Psoas muscle (tissue), 8 donors: ENCODE measurements at places on chromosomes 1 and 21.

GRCh38 chr1:94852788-94853187 lies 32.6 kb downstream of the SLC44A3 start:
- no peak for DNase-seq

DNA sequence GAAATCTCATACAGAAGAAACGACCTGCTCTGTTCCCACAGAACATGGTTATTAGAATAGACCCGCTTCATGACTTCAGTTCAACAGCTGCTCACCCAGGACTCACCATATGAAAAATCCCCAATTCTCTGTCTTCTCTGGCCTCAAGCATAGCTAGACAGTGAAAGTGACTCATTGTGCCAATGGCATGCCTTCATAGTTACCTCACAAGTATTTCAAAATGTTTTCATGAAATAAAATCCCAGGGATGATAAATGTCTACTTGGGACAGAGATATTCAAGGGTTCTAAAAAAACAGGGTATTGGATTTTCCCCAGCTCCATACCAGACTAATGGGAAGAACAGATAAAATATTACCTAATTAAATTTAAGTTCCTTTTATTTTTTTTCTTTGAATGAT lies 82.3 kb downstream of the NOTCH2 start:
- DNase-seq, result no peak

- DNase-seq, result no peak
Measured at GRCh38 chr1:41447995-41448770, 36.3 kb downstream of the EDN2 start.

- DNase-seq, result no peak
Measured at GRCh38 chr1:68119445-68119844, 69.0 kb upstream of the DIRAS3 start.

DNA sequence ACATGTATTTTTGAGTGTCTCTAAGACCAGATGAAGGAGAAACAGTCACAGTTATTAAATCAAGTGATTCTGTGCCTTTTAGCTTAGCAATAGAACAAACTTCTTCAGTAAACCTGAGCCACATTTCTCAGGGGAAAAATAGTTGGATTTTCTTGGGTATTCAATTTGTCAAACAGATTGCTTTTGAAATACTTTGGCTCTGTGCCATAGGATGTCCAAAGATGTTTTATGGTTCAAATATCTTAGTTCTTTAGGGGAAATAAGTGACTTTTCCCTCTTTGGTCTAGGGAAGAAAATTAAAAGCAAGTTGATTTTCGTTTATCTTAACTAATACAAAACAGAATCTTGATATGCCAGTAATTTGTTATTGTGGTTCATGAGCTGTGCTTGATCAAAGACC lies 125.9 kb downstream of the ATP5PO start:
- no peak for DNase-seq

GRCh38 chr21:45363921-45364467 lies 41.0 kb upstream of the COL18A1 start:
- DNase-seq, result peak; percentile 87

- no peak for DNase-seq
Measured at GRCh38 chr1:228450200-228450599, 33.5 kb upstream of the TRIM17 start.

DNA sequence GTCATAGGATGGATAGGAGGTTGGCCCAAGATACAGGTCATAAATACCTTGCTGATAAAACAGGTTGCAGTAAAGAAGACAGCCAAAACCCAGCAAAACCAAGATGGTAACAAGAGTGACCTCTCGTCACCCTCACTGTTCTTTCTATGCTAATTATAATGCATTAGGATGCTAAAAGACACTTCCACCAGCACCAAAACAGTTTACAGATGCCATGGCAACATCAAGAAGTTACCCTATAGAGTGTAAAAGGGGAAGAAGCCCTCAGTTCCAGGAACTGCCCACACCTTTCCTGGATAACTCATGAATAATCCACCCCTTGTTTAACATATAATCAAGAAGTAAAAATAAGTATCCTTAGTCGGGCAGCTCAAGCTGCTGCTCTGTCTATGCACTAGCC lies 671.9 kb downstream of the PTPRC start:
- DNase-seq, result no peak

- peak; percentile 63 for DNase-seq
Measured at GRCh38 chr1:221392453-221392852, 349.4 kb downstream of the DUSP10 start.

GRCh38 chr21:31908106-31909031 lies 35.5 kb downstream of the HUNK start:
- DNase-seq, result no peak

DNA sequence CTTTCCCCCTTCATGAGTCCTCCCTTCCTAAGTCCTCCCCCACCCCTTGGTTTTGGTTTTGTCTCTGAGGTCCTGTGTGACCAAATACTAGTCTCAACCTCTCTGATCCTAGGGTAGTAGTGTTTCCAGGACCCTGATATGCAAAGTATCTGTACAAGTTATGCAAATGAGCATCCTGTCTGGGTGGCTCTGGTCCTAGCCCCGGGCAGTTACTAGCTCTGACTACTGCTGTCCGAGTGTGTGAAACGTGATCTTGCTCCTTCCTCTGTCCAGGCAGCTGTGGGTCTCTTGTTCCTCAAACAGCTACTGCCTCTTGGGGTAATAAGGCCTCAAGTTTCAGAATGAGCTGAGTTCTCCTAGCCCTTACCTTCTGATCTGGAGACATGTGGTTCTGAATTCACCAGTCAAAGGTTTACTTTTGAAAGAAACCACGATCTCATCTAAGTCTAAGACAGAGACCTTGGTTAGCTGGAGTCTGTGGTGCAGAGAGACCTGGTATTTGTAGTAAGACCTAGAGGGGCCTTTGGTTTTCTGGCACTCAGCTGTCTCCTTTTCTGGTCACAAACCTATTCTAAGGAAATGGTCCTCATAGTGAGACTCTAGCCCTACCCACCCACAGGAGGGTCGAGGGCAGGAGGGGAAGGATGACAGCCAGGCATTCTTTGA lies 31.0 kb upstream of the IL19 start:
- DNase-seq, result no peak

DNA sequence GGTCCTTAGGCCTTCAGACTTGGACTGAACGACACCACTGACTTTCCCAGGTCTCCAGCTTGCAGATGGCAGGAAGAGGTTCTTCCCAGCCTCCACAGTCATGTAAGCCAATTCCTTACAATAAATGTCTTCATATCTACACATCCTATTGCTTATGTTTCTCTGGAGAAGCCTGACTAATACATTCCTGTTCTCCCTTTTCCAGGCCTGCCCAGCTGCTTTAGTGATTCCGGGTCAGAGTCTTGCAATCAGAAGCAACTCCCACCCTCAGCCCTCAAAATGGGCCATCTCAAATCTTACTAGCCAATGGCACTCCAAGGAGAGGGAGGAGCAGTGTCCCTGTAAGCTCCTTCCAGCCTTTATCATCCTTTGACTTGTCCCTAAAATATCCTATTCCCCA lies 16.4 kb upstream of the CPT2 start:
- no peak for DNase-seq

DNA sequence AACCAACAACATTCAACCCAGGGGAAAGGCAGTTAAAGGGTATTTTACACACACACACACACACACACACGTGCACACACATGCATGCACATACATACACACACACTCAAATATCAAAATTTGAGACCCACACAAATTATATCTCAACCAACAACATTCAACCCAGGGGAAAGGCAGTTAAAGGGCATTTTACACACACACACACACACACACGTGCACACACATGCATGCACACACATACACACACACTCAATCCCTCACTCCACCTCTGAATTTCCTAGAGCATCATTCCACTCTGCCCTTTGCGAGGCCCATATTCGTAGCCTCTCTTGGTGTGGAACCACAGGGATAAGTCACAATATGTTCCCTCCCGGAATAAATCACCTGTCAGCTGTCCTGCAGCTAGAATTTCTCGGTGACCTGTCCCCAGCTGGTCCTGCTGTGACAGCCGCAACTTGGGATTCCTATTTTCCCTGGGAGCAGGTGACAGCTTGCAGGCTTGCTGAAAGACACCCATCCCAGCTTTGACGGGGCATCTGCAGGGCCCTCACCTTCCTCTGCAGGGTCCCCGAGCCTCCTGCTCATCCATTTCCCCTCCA lies 122.7 kb downstream of the PSMG1 start:
- peak; percentile 68 for DNase-seq

GRCh38 chr1:185291159-185291558 lies 25.9 kb downstream of the IVNS1ABP start:
- DNase-seq, result no peak

DNA sequence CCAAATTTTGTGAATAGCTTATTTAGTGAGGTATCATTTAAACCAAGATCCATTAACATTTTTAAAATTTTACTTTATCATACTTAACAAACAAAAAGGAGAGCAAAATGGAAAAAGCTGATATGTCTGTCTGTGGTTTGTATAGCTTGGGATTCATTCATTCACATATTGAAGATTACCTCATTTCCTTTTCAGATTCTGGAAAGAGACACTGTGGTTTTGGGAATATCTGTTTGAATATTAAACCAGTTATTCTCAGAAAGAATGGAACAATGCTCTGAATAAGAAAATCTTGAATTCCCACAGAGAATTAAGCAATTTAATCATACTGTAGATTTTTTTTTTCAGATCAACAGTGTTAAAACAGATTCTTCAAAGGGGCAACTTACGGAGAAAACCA lies 93.8 kb upstream of the PRDX6 start:
- DNase-seq, result no peak

GRCh38 chr21:40752125-40752524 lies 94.8 kb downstream of the DSCAM start:
- DNase-seq, result no peak

DNA sequence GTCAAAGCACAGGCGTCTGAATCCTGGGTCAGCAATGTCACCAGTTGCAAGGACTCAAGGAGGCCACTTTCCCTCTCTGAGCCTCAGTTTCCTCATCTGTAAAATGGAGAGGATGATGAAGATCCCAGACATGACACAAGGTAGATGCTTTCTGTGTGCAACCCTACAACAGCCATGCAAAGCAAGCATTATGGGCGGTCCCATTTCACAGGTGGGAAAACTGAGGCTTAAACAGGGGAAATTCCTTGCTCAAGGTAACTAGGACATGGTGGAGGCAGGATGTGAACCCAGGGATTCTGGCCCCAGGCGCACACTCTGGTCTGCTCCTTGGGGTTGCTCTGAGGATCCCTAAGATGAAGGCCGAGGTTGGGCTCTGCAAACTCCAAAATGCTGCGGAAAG lies 311.0 kb downstream of the PTPRU start:
- no peak for DNase-seq

DNA sequence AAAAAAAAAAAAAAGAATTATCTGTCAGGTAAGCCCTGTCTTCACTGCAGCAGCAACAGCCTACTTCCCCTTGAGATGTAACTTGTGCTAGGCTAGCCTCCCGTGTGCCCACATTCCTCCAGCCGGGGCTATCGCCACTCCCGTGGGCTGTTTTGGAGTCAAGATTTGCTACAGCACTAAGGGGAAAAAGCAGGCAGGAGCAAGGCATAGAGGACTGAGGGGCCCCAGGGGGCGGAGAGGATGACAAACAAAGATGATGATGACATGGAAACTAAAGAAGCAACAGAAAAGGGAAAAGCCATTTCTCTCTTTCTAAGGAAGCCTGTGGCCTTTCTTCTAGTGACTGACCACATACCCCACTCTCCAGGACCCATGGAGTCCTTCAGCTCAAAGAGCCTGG lies 1.9 kb downstream of the TNFAIP8L2 start:
- no peak for DNase-seq

DNA sequence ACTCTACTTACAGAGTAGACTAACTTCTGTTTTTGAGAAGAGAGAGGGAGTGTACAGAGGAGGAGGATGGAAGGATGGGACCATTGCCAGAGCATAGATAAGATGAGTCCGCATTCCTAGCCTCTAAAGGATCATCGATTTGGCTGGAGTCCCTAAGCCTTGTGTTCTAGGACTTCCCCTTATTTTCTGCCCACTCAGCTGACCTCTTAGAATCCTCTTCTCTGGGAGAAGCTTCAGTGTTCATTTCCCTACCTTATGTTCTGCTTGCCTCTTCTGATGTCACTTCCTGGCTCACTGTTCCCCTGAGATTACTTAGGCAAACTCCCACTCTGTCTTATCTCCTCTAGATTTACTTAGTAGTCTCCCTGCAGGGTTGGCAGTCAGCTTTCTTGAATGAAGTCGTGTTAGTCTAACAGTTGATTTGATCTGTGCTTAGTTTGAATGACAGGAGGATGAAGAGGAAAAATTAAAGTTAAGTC lies 156.7 kb downstream of the SYT2 start:
- no peak for DNase-seq

- no peak for DNase-seq
Measured at GRCh38 chr21:23876925-23877558, 1730.2 kb downstream of the MRPL39 start.

DNA sequence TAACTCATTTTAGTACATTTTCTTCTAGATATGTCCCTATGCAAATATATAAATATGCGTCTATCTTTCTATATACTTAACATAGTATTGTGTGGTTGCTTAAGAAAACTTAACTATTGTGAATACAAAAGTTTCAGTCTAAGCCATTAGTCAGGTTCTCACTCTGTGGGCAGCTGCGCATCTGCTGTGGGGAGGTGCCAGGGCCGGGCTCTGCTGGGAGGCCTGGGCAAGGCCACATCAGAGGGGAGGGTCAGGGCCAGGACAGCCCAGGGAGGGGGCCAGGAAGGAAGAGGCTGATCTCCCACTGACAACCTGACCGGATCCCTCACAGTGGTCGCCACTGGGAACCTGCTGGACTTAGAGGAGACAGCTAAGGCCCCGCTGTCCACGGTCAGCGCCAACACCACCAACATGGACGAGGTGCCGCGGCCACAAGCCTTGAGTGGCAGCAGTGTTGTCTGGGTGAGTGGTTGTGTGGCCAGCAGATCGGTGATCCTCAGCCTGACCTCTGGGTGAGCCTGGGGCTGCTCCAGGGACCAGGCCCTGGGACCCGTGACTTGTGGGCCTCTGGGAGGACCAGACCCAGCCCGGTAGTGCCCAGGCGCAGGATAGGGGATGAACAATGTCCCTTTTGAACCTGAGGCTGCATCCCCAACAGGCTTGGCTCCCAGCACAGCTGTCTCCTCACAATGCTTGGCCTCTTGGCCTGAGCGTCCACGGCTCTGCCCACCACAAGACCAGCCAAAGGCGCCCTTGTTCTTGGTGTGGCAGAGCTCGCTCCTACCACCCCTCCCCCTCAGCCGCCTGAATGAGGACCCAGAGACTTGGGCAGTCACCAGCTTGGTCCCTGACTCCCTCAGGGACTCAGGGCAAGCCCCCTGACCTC lies 20.2 kb downstream of the LDLRAP1 start:
- peak; percentile 41 for DNase-seq

GRCh38 chr1:155003766-155004351 lies 1.3 kb downstream of the ZBTB7B start:
- DNase-seq, result peak; percentile 91

GRCh38 chr1:200890818-200891773 lies 3.6 kb upstream of the INAVA start:
- DNase-seq, result no peak

DNA sequence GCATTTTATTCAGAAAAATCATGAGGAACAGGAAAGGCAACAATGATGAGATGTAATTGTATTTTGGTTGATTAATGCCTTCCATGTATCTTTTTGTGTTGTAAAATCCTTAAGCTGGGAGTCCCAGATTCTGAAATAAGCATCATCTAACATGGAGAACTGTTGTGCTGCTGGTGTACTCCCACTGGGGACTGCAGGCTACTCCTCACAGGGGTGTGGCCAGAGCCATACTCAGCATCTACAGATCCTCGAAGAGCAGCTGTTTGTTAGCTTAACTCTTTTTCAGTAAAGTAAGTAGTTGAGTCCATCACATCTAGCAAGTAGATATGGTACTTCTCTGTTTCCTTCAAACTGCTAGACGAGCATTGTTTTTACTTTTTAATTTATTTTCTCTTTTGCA lies 358.0 kb downstream of the BRINP3 start:
- DNase-seq, result no peak
